NCI-H2081 (cell line): ENCODE measurements at places on chromosomes 13 and 19.

DNA sequence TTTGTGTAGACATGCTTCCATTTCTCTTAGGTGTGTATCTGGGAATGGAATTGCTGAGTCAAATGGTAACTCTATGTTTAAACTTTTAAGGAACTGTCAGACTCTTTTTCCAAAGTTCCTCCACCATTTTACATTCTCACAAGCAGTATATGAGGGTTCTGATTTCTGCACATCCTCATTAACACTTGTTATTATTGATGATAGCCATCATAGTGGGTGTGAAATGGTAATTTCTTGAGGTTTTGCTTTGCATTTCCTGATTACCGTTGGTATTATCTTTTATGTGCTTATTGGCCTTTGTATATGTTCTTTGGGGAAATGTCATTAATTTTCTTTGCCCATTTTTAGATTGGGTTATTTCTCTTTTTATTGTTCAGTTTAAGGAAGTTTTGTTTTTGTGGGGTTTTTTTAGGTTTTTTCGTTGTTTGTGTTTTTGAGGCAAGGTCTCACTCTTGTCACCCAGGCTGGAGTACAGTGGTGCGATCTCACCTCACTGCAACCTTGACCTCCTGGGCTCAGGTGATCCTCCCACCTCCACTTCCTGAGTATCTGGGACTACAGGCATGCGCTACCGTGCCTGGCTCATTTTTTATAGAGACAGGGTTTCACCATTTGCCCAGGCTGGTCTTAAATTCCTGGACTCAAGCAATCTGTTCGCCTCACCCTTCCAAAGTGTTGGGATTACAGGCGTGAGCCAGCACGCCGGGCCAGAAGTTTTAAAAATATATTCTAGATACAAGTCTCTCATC is 34.3 kb downstream of the NAA16 start:
- DNase-seq = no peak

DNA sequence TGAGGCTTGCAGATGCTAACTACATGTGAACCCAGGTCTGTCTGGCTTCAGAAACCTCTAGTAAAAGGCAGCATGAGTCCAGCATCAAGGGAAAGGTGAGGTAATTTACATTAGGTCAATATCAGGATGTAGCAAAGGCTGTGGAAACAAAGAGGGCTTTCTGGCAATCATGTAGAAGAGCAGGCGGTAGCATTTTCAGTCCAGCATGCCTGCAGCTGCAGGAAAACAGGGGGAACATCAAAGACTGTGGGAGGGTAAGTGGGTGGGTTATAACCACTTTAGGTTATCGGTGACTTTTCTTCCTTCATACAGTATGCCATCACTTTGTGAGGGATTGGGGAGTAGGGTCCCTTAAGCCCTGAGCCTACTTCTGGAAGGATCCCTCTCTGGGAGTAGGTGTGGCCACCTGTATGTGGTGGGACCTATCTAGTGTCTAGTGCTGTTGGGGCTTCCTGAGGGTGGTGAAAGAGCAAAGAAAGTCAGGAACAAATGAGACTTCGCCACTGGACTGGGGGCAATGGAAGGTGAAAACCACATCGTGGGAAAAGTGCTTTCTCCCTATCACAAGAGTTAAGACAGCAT is 10.8 kb downstream of the SUGP2 start:
- DNase-seq = no peak

DNA sequence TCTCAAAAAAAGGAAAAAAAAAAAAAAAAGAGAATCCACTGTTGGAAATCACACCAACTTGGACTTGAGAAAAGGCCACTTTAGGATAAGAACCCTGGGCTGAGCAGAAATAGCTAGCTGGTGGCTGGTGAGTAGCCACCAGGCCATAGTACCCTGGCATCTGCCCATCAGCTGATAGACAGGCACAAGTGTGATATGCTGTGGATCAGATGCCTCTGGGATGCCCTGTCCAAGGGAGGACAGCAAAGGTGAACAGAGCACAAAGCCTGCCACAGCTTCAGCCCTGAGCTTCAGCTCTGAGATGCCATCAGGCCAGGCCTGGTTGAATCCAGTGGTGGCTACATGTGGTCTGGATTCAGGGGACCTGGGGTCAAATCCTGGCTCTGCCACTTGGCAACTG is 8.7 kb downstream of the SIRT2 start:
- no peak for DNase-seq

GRCh38 chr13:38398711-38399493 is 49.3 kb downstream of the UFM1 start:
- no peak for DNase-seq

GRCh38 chr19:28169168-28169887 is 1043.6 kb downstream of the UQCRFS1 start:
- no peak for DNase-seq

GRCh38 chr19:41535029-41535622 is 40.8 kb upstream of the CEACAM21 start:
- DNase-seq = no peak

DNA sequence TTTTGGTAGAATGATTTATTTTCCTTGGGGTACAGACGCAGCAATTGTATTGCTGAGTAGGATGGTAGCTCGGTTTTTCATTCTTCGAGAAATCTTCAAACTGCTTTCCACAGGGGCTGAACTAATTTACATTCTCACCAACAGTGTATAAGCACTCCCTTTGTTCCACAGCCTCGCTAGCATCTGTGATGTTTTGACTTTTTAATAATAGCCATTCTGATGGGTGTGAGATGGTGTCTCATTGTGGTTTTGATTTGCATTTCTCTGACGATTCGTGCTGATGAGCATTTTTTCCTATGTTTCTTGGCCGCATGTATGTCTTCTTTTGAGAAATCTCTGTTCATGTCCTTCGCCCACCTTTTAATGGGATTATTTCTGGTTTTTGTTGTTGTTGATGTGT is 54.8 kb upstream of the UQCRFS1 start:
- DNase-seq = no peak

- DNase-seq = no peak
These were observed 50.4 kb downstream of the MYO9B start for GRCh38 chr19:17125728-17126677.

- DNase-seq = no peak
These were observed 315.3 kb downstream of the EFNB2 start for GRCh38 chr13:106220211-106220610.

DNA sequence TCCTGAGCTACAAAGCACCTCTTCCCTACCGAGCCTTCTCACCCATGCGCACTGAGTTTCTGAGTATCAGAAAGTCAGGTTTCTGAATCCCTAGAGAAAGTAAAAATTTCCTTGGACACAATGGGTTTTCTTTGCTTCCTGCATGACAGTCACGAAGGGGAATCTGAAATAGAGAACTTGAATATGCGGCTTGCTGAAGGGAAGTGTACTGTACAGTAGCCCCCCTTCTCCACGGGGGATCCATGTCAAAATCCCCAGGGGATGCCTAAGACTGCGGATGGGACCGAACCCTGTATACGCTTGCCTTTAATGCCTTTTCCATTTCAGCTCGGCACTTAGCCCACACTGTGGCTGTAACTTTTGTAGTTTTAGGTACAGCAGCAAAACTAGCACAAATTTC is 107.9 kb downstream of the GGACT start:
- DNase-seq = no peak

DNA sequence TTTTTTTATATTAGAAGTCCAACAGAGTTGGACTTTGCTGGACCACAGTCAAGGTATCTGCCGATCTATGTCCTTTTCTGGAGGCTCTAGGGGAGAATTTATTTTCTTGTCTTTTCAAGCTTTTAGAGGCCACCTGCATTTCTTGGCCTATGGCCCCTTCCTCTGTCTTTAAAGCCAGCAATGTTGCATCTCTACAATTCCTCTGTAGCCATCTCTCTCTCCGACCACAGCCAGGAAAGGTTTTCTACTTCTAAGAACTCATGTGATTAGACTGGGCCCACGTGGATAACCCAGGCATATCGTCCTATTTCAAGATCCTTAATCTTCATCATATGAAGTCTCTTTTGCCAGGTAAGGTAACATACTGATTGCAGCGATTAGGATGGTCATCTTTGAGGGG is 43.5 kb upstream of the RGCC start:
- no peak for DNase-seq

- no peak for DNase-seq
These were observed 32.2 kb upstream of the DOCK9 start for GRCh38 chr13:99009987-99010551.

GRCh38 chr19:6802336-6803035 is 30.0 kb downstream of the VAV1 start:
- DNase-seq = no peak

DNA sequence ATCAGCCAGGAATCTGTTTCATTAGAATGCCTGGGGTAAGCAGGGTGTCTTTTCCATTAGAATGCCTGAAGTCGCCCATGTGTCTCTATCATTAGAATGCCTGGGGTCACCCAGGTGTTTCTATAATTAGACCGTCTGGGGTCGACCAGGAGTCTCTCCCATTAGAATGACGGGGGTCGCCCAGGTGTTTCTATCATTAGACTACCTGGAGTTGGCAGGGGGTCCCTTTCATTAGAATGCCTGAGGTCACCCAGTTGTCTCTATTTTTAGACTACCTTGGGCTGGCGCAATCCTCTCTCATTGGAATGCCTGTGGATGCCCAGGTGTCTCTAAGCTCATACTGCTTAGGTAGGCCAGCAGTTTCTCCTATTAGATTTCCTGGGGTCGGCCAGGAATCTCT is 1447.6 kb downstream of the UQCRFS1 start:
- DNase-seq = no peak

DNA sequence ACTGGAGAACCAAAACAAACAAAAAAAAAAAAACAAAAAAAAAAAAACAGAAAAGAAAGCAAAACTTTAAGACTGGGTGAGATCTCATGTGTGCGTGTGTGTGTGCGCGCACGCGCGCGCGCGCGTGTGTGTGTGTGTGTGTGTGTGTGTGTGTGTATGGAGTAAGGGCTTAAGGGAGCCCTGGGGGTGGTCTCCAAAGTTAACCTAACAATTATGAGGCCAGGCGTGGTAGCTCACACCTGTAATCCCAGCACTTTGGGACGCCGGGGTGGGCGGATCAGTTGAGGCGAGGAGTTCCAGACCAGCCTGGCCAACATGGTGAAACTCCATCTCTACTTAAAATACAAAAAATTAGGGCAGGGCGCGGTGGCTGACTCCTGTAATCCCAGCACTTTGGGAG is 46.7 kb downstream of the CYP4F22 start:
- DNase-seq = no peak

DNA sequence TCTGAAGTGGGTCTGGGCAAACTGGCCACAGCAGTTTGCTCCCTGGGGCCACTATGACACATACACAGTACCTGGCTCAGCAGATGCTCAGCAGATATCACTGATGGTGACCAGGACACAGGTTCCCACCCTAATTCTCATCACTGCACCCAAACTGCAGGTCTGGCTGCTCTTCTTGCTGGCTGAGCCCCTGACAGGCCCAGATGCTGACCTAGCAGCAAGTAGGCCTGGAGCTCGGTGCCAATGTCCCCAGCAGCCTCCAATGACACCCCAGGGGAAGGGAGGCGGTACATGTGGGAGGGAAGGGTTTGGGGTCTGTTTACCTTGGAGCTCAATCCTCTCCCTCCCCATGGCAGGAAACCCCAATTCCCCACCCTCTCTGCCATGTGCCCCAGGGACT is 5.1 kb downstream of the UBE2S start:
- DNase-seq = no peak

GRCh38 chr13:105144936-105145335 is 1390.5 kb downstream of the EFNB2 start:
- DNase-seq = no peak

DNA sequence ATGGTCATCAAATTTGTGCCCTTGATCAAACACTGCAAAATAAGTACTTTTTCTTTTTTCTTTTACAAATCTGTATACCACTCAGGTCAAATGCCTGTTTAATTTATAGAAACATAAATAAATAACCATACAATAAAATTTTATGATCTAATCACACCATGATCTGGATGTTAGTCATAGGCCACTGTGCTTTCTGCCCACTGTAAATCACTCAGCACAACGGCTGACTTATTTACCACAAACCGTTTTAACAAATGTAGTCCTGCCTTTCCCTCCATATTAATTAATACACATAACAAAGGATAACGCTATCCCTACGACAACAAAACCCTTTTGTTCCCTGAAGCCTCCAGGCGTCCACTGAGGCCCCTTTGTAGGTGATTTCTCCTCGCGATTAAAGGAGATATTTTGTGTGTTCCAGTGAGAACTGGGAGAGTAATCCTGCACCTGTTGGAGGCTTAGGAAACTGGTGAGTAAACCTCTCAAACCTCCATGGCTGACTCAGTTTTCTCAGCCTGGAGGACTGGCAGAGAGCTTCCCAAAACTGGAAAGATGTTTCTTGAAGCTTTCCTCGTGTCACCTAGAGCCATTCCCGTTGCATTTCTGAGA is 477.1 kb upstream of the SGCG start:
- DNase-seq = no peak

DNA sequence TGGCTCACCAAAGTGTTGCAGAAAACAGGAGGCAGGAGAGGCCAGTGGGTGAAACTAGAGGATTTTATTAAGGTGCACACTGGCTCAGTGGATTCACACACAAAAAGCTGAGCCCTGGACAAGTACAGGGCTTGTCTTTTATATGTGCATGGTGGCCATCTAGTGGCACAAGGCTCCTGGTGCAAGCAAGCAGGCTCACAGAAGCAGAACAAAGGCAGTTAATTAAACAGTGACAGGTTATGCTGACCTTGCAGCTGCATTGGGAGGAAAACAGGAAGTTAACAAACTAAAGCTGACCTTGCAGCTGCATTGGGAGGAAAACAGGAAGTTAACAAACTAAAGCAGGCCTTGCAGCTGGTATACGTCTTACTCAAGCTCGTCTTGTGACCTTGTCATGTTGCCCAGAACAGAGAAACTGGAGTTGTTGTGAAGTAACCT is 65.3 kb upstream of the ZNF681 start:
- no peak for DNase-seq

DNA sequence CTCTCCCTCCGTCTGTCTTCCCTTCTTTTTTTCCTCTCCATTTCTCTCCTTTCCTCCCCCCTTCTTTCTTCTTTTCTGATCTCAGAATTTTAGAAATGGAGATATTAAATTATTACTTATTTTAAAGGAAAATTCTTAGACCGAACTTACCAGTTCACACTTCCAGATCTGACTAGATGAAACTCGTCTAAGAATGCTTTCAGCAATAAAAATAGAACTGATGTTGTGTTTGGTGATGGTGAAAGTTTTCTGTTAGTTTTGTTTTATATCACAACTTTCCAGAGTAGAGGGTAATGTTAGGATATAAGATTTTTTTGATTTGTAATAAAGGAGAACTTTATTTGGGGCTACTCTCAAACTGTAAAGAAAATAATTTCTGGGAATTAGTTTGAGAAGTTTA is 29.9 kb downstream of the UCHL3 start:
- no peak for DNase-seq

- no peak for DNase-seq
These were observed 58.0 kb downstream of the MAP4K1 start for GRCh38 chr19:38559428-38560401.

- no peak for DNase-seq
These were observed 107.8 kb upstream of the OXGR1 start for GRCh38 chr13:97101912-97102708.

DNA sequence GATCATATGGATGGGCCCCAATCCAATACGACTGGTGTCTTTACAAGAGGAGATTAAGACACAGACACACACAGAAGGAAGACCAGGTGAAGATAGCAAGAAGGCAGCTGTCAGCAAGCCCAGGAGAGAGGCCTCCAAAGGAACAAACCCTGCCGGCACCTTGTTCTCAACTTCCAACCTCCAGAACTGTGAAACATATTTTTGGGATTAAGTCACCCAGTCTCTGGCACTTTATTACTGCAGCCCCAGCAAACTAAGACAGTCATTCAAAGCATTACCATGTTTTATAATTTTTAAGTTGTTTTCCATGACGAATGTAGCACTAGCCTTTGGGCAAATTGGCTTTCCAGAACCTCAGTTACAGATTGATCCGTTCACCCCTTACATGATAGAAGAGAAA is 11.3 kb downstream of the STARD13 start:
- no peak for DNase-seq
